ENCODE measurements at places on chromosomes 11 and 22.

GRCh38 chr11:126477535-126478305 is 122.2 kb downstream of the ST3GAL4 start:
- DNase-seq: no peak

DNA sequence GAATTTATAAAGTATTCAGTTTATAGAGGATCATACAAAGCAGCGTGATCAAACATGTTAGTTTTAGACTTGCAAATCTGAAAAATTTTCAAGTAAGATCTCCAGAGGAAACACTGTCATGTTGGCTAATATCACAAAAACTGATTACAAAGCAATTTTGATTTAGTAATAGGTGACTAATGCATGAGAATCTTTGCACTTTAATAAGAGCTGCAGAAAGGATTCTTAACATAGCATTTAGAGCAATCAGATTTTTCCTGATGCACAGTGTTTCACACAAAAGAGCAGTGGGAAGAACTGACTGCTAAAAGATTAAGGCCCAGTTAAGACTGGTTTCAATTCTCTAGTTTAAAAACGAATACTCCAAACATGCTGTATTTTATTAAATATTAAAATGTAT is 321.2 kb downstream of the GUCY1A2 start:
- DNase-seq: no peak

GRCh38 chr11:121304759-121305158 is 12.2 kb downstream of the SC5D start:
- DNase-seq: no peak

- DNase-seq: no peak
These were observed 155.4 kb downstream of the DBX1 start for GRCh38 chr11:20004866-20005265.

DNA sequence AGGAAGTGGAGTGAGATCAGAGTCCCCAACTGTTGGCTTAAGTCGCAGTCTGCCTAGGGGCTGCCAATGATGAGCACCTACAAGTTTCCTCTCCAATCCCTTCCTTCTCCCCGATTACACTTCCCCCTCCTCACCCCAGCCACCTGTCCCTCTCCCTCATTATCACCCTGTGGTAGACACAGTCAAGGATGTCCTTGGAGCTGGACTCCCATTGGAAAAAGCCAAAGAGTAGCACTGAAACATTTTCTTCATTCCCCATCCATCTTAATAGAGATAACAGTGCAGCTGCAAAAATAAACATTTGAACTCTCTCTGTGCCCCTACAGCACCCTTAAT is 146.2 kb downstream of the DBX1 start:
- DNase-seq: no peak

Measured in NCI-H82 (cell line).